ENCODE measurements at places on chromosomes 3 and 15.

GRCh38 chr3:55075846-55076245 is 148.0 kb upstream of the LRTM1 start:
- no peak for DNase-seq

DNA sequence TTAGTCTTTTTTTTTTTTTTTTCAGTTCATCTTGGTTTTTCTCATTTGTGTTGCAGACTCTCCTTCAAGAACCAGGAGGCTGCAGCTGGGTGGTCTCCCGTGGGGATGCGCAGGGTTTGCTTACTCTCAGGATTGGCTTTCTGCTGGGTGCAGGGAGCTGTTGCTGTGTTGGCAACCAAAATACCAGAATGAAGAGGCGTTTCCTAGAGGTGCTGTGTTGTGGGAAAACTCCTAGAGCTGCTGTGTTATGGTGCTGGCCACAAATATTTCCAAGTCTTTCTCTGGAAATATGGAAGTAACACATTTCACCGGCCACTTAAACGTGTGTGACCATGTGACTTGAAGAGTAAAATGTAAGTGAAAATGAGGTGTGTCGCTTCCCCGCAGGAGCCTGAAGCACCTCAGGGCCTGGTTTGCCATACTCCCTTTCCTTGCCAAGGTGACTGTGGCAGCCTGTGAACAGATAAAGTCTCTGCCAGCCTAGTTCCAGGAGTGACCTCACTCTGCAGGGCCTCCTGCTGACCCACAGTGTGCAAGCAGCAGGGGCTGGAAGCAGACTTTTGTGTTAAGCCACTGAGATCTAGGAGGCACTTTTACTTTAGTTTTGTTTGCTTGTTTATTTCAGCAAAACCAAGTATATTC is 258.9 kb downstream of the ADAMTS17 start:
- no peak for DNase-seq

DNA sequence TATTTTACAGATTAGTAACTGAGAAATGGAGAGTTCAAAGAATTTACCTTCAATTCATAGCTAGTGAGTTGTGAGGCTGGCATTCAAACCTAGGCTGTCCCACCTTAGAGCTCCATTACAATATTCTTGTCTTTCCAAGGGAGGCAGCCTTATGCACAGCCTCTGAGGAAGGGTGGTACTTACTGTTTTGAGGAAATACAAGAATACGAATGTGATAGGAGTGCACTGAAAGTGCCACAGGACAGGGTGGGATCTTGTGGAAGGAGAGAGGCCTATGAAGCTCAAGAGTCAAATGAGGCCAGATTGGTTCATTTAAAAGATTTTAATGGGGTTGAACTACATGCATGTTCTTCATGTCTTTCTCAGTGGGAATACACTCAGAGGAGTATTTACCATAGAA is 86.3 kb downstream of the ARIH1 start:
- DNase-seq, result no peak

GRCh38 chr3:160906646-160907045 is 150.6 kb downstream of the PPM1L start:
- DNase-seq, result no peak

DNA sequence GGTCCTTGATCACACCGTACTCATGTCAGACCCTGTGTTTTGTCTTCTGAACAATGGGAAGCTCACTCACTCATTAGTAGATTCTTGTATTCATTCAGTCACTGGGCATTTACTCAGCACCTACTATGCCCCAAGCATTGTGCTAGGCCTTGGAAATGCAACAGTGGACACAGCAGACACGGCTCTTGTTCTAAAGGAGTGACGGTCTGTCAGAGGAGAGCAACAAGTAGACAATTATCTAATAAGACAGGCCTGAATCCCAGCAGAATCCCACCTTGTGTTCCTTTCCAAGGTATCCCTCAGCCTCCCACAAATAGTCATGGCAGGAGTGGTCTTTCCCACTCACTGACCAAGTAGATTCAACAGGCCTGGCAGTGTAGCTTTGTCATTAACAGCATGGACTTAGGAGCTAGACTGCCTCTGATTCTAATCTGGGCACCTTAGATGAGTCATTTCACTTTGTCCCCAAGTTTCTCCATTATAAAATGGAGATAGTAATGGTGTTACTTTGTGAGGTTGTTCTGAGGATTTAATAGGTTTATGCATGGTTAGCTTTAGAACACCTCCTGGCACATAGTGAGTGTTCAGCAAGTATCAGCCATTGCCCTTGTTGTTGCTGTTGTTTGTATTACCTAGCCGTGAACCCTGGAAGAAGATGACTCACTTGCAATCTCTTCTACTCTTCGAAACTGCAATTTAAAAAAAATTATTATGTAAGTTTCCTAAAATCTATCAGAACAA is 69.1 kb downstream of the SSUH2 start:
- no peak for DNase-seq

- no peak for DNase-seq
Measured at GRCh38 chr3:168138421-168138820, 42.7 kb upstream of the GOLIM4 start.

GRCh38 chr3:189771842-189772450 is 140.8 kb downstream of the TP63 start:
- DNase-seq, result no peak

GRCh38 chr3:178389258-178389657 is 147.0 kb upstream of the KCNMB2 start:
- DNase-seq, result no peak

GRCh38 chr3:14700891-14701290 is 25.9 kb downstream of the C3orf20 start:
- no peak for DNase-seq

DNA sequence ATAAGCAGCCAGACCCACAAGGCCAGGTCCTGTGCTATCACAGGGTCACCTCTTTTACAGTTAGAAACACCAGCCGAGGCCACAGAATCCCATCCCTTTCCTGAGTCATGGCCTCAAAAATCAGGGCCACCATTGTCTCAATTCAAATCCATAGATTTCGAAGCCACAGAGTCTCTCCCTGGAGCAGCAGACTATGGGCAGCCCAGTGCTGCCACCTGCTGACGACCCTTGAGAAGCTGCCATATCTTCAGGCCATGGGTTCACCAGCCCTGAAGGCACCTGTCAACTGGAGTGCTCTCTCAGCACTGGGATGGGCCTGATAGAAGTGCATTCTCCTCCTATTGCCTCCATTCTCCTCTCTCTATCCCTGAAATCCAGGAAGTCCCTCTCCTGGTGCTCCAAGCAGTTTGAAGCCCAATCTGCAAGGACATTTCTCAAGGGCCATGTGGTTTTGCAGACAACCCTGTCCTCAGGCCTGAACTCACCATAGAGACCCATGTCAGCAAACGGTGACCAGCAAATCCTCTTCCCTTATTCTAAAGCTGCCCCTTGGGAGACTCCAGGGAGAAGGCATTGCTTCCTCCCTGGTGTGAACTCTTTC is 39.6 kb downstream of the TGM4 start:
- DNase-seq, result no peak

DNA sequence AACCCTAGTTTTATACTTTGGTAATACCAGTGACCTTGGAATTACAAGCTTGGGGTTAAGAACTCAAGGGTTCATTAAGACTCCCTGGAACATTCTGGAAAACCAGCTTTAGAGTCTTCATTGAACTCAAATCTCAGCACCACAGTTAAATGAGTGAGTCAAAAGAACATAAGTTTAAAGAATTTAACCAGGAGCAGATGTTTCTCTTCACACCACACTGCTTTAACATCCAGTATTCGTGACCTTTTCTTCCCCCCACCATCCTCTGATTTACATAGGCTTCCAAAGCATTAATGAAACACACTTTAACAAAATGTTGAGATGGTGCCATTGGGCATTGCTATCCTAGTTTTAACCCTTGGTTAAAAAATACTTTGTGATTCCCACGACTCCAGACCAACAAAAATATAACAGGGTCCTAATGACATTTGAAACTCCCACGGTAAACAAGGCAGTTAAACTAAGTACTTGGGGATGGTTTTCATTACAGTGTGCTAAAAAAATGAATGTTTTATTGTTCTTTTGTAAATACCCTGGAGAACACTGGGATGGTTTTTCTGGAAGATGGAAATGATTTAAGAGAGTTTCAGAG is 123.9 kb downstream of the OXNAD1 start:
- no peak for DNase-seq

- DNase-seq, result no peak
Measured at GRCh38 chr15:95615436-95615835, 715.1 kb upstream of the NR2F2 start.

GRCh38 chr15:66390678-66391077 is 4.0 kb downstream of the MAP2K1 start:
- no peak for DNase-seq

- DNase-seq, result no peak
Measured at GRCh38 chr3:23738944-23739343, 66.8 kb upstream of the UBE2E1 start.

DNA sequence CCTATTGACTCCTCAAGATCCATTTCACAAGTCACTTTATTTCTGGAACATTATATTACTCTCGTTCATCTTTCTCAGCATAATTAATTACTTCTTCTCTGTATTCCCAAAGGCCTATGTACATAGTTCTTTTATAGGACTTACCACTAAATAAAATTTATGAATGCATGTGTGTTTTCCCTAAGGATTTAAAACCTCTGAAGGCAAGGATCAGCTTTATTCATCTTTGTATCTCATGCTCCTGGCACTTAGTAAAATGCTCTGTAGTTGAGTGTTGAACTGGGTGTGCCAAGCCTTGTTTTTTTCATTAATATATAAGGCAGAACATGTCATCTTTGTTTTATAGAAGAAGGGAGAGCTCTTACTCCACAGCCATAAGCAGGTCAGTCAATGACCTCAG is 194.1 kb upstream of the ZPLD1 start:
- no peak for DNase-seq

DNA sequence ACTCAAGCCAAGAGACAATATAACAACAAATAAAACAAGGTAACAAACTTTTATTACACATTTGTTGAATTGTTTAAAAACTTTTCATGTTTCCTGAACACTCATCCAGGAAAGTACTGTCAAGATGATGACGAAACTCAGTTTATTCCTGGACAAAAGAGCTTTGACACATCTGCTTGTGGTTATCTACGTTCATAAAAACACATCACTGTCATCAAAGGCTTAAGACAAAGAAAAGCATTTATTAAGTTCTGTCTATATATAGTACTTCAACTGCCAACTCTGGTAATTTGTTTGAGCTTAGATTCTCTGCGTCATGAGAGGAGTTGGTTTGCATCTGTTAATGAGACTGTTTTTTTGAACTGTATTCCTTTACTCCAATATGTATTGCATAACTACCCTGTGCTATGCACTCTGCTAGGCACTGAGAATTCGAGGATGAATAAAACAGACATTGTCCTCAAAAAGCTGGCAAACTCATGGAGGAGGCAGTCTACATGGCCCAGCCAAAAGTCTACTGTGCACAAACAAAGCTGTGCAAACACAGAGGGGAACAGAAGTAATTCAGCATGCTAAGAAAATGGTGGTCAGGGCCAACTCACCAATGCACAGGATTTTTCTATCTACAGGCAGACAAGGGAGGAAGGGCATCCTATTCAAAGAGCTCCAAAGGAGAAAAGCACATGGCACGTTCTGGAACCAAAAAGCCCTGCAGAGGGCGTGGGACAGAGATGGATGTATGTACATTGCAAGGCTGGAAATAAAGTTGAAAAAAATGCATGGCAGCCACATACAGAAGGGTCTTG is 21.5 kb downstream of the PLD1 start:
- no peak for DNase-seq

DNA sequence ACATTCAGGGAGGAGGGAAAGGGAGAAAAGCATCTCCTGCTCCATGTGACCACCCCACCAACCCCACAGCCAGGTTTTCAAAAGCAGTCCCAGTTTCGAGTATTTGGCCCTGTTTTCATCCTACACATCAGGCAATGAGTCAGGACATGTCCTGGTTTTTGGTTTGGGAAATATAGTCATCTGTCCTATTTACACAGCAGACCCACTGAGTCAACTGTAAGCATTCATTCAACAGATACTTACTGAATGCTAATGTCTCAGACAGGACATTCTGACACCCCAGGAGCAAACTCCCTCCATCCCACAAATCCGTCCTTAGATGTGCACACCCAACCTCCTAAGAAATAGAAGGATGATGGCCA is 32.9 kb downstream of the IGDCC3 start:
- DNase-seq, result no peak

DNA sequence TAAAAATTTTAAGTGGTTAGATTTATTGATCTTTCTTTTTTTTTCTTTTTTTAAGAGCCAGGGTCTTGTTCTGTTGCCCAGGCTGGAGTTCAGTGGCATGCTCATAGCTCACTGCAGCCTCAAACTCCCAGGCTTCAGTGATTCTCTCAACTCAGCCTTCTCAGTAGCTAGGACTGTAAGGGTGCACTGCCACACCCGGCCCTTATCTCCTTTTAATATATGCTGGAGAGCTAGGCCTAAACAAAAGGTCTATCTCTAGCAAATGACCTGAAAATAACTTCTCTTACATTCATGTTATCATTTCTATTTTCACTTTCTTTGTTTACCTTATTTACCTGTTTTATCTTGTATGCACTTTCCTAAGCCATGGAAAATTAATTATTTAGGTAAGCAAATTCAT is 35.2 kb upstream of the MELTF start:
- DNase-seq, result no peak

DNA sequence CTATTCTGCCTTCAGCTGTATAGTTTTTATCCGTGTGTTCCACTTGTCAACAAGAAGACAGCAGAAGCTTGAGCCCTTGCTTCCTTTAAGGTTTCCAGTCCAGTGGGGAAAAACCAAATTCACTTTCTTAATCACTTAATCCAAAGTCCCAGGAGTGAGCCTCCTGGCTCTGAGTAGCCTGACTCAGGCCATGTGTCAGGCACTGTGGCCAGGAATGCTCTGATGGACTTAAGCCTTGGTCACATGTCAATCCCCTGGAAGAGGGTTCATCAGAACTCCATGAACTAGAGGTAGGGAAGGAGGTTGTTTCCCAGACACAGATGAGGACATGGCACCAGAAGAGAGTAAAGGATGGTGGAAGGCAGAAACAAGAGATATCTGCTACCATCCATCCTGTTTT is 8.8 kb downstream of the VIPR1 start:
- DNase-seq, result no peak

GRCh38 chr3:36866368-36866767 is 78.5 kb downstream of the TRANK1 start:
- no peak for DNase-seq

- DNase-seq, result no peak
Measured at GRCh38 chr15:65278480-65278879, 8.2 kb downstream of the PARP16 start.

- DNase-seq, result no peak
Measured at GRCh38 chr15:60914360-60914759, 314.7 kb downstream of the RORA start.

DNA sequence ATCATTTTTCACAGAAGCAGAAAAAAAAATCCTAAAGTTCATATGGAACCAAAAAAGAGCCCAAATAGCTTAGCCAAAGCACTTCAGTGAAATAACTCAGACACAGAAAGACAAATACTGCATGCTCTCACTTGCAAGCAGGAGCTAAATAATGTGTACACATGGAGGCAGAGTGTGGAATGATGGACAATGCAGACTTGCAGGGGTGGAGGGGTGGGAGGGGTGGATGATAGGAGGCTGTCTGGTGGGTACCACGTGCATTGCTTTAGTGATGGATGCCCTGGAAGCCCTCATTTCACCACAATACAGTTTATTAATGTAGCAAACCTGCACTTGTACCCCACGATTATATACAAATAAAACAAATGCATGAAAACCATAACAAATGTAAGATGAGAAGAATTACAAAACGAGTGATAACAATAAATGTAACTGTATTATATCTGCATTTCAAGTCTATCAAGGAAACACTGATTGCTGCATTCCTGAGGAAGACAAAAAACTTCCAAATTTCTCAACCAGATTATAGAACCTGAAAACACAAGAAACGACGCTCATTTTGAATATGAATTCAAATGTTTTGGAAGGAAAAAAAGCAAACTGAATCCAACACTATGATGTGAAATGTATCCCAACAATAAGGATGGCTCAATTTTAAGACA is 96.5 kb downstream of the DLG1 start:
- DNase-seq, result no peak

- no peak for DNase-seq
Measured at GRCh38 chr3:10205451-10206165, 40.9 kb downstream of the IRAK2 start.
